ENCODE measurements at places on chromosomes 4 and X.
A peak's percentile ranks its signal among the peaks of the same experiment; 100 is the strongest.

DNA sequence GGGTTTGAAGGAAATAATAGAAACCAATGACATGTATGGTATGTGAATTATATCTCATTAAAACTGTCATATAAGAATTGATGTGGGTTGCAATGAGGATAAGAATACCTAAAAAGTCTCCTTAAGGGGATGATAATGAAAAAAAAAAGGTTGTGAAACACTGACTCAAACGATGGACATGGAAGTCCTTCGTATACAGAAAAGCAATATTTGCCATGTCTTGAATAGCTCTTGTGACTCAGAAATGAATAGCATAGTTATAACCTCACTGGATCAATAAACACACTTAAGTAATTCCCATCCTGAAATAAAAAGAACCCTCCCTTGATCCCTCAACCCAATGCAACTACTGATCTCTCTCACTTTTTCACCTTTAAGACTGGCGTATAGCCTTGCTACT, 89.7 kb downstream of the OPHN1 start:
- no peak for DNase-seq

DNA sequence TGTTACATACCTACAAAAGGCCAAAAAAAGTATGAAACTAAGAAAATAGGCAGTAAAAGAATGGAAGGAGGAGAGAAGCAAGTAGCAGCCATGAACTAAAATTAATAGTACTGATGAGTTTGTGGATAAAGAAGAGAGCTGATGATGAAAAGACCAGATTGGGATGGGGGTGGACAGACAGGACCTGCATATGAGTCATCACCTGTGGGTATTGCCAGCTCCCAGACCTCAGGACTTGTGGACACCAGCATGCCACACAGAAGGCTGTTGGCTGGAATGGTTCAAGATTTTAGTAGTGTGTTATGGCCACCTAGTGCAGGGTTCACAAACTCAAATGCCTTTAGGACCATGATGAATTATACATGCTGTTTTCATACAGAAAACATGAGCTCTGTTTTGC, 58.9 kb downstream of the ARX start:
- no peak for DNase-seq

DNA sequence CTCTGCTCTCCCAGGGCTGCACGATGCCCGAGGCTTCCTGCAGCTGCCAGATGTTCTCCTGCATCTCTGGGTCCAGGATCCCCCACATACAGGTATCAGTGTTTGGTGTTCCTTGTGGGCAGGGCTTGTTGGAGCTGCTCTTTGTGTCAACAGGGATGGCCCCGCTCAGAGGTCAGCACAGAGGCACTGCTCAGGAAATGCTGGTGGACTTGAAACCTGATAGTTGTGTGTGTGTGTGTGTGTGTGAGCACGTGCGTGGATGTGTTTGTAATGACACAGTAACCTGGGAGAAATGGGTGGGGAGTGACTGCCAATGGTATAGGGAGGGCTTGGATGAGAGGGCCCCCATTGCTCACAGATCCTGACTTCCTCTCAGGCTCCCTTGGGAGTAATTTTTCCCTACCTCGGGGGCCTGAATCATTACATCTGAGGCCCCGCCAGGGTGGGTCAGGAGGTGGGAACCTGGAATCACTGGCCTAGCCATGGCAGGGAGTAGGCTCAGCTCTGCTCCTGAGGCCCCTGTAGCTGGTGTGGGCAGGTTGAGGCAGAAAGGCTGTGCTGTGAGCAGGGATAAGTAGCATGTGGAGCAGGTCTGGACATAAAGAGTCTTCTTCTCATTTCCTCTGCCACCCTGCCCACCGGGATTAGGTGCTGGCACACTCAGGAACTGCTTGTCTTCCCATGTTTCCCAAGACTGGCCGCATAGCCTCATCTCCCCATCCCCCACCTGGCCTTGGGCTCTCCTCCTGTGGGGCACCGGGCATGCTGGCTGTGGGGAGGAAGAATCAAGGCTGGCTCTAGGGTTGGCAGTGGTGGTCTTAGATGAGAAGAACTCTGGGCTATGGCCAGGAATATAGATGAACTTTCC, 2.5 kb upstream of the EFNB1 start:
- no peak for DNase-seq

DNA sequence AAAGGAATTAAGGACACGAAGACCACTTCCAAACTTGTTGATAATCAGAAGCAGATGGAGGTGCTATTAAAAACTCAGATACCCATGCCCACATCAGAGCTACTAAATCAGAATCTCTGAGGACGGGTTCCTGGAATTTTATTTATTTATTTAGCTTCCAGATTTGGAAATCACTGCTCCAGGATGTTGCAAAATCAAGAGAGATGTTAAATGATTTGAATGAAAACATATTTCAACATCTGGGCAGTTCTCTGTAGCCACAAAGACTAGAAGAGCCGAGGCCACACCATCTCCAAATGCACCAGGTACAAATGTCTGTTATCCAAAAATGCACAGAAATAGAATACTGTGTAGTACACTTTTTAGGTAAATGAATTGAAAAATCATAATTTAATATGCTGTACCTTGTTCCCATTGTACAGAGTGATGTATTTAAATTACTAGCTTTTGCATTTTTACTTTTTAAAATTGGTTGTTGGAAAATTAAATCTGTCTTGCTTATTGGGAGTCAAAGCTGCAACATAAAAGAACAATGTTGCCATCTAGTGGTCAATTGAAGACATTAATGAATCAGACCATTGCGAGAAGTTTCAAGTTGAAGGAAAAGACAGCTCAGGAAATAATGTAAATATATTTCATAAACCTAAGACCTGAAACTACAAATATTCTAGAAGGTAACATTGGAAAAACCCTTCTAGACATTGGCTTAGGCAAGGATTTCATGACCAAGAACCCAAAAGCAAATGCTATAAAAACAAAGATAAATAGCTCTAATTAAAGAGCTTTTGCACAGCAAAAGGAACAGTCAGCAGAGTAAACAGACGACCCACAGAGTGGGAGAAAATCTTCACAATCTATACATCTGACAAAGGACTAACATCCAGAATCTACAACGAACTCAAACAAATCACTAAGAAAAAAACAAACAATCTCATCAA, 151.3 kb upstream of the TTC29 start:
- DNase-seq: peak; percentile 74

- DNase-seq: peak; percentile 3
Observed at GRCh38 chr4:19857380-19857779, 394.3 kb upstream of the SLIT2 start.

Data from OCI-M1 (cell line).